Neural crest cell (in vitro differentiated cells): ENCODE measurements at places on chromosomes 11 and 22.

DNA sequence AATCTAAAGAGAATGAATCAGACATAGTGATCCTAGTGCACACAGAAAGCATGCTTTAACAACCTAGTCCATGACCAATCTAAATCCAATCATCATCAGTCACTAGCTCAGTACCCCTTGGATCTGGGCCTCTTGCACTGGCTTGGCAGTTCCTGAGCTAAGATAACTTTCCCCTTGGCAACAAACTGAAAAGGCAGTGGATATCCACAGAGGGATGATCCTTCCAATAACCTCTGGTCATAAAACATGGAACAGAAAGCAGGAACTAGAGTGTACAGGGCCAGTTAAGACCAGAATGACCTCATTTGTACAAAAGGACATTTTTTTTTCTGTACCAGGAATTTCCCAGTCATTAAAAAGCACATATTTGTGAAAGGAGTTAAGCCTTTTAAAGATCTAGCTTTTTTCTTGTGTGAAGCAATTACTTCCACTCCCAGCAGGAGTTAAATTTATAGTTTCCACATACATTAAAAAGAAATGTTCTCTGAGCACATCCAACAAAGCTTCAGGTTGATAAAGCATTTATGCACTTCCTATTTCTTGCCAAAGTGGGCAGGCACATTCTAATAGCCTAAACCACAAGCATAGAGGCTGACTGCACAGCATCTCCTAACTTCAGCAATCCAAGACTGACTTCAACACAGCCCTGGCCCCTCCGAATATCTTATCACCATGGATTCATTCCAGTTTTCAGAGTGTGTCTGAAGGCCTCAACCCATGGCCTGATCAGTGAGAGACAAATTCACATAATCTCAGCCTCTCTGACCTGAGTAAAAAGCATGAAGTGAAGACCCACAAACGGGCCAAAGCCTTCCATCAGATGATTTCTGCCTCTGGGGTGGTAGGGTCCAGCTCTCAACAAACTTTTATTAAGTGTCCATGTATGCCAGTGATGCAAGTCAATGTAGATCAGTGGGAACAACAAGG is 29.9 kb downstream of the GUCY1A2 start:
- DNase-seq: no peak
- no peak overlapping the region for H3K27ac ChIP-seq
- peaks cover 34% of the 10 kb centered on the region for H3K4me1 ChIP-seq
- no peak overlapping the region for H3K4me3 ChIP-seq
- no peaks in the 10 kb centered on the region for H3K36me3 ChIP-seq

DNA sequence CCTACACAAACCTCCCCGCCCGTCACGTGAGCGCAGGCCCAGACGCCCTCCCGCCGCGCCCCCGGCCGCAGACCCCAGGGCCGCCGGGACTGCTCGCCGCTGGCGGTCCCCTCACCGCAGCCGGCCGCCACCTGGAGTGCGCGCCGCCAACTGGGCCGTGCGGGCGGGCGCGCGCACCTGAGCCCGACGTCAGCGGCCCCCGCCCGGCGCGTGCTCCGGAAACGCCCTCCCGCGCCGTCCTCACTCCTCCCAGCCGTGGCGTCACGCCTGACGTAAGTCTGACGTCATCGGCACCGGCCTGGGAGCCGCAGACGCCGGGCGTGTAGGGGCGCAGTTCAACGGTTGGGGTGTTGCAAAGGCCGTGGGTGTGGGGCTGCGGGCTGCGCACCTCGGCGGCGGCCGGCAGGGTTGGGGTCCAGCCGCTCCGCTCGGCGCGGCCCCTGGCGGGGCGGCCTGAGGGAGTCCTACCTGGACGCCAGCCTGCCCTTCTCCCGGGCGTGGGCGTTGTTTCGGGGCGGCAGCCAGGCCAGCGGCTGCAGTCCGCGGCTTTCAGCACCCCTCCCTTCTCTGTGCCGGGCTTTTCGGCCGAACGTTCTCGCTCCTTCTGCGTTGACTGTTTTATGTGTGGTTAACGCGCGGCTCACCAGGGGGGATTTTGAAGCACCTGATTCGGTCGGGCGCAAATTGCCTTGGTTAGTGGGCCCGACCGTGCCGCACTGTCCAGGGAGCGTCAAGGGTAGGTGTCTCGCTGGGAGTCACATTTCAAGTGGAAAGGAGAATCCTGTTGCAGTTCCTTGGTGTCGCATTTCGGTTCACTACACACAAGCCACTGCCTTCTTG is at the start of gene JOSD1:
Gene JOSD1, minus strand, starts transcription at position 155 of the 840 bp plus-strand sequence. CDS start 956 bp downstream, outside the sequence.
- peaks cover 2% of the 10 kb centered on the region for H3K36me3 ChIP-seq
- DNase-seq: peak; percentile 93
- peaks cover 63% of the 10 kb centered on the region for H3K4me1 ChIP-seq
- peaks cover 2% of the 10 kb centered on the region for H3K27me3 ChIP-seq
- peak within 1 kb of the TSS; percentile 94 for H3K27ac ChIP-seq
- H3K4me3 ChIP-seq: peak within 1 kb of the TSS; percentile 95

DNA sequence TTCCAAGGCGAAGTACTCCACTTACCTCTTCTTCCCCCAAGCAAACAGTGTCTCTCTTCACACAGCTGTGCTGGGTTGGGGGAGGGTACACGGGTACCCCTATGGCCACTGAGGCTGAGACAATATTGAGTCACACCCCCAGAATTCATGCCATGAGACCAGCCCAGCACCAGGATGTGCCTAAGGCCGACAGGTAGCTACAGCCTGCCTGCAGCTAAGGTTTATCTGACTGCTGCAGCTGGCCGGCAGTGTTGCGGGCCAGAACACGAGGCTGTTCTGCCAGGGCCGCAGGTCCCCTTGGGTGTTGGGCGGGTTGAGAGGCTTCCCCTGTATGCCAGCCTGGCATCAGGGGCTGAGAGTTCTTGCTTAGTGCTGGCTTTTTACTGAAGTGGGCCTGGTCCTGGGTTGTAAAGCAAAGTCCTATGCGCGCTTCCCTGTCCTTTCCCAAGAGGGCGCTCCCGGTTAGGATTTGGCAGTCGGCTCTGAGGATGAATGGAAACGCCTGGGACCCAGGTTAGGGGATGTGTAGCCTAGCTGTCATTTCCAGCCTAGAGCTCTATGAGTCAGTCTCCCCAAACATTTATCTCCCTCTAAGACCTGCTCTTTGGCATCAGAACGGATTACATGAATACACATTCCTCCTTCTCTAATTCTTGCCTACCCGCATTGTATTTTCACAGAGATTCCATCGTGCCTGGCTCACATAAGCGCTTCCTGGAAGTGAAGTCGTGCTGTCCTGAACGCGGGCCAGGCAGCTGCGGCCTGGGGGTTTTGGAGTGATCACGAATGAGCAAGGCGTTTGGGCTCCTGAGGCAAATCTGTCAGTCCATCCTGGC is 7.1 kb downstream of the USP18 start:
- H3K4me3 ChIP-seq: no peak overlapping the region
- no peaks in the 10 kb centered on the region for H3K36me3 ChIP-seq
- no peak overlapping the region for H3K27ac ChIP-seq
- no peaks in the 10 kb centered on the region for H3K27me3 ChIP-seq

GRCh38 chr11:128424851-128425285 is 162.5 kb downstream of the ETS1 start:
- H3K4me1 ChIP-seq: peaks cover 42% of the 10 kb centered on the region
- H3K36me3 ChIP-seq: no peaks in the 10 kb centered on the region
- H3K4me3 ChIP-seq: no peak overlapping the region
- H3K27me3 ChIP-seq: no peaks in the 10 kb centered on the region
- peak overlapping the region; percentile 45 for H3K27ac ChIP-seq

GRCh38 chr11:128331317-128331716 is 256.0 kb downstream of the ETS1 start:
- DNase-seq: no peak
- H3K36me3 ChIP-seq: no peaks in the 10 kb centered on the region
- H3K4me3 ChIP-seq: no peak overlapping the region
- H3K27ac ChIP-seq: no peak overlapping the region
- peaks cover 34% of the 10 kb centered on the region for H3K4me1 ChIP-seq
